Pulmonary artery endothelial cell (primary cell): ENCODE measurements at places on chromosomes 3 and 15. TPM values are rescaled to one million over a fixed set of nuclear protein-coding genes. Genes with fewer than 3 reads are reported as not detected.

The ROPN1B gene
- not detected in 2 replicates for total RNA-seq

The MOBP gene
- 0.07 and 0.95 TPM in 2 replicates for total RNA-seq

The POLQ gene
- 5.9 and 12.5 TPM in 2 replicates for total RNA-seq

The TM4SF18 gene
- 81.6 and 267 TPM in 2 replicates for total RNA-seq

The ARL14 gene
- total RNA-seq, result not detected in 2 replicates

The TM4SF4 gene
- not detected in 2 replicates for total RNA-seq

The BUB1B gene
- total RNA-seq, result 26.8 and 51.2 TPM in 2 replicates
